ENCODE measurements at places on chromosomes 7 and 10. TPM values are rescaled to one million over a fixed set of nuclear protein-coding genes. Genes with fewer than 3 reads are reported as not detected.

GRCh38 chr10:11036424-11037011, 18.8 kb downstream of the CELF2 start:
- peak; percentile 41 for DNase-seq
- H3K4me1 ChIP-seq = peaks cover 3% of the 10 kb centered on the region
- H3K27ac ChIP-seq = no peak overlapping the region
- H3K36me3 ChIP-seq = no peaks in the 10 kb centered on the region
- H3K4me3 ChIP-seq = no peak overlapping the region

DNA sequence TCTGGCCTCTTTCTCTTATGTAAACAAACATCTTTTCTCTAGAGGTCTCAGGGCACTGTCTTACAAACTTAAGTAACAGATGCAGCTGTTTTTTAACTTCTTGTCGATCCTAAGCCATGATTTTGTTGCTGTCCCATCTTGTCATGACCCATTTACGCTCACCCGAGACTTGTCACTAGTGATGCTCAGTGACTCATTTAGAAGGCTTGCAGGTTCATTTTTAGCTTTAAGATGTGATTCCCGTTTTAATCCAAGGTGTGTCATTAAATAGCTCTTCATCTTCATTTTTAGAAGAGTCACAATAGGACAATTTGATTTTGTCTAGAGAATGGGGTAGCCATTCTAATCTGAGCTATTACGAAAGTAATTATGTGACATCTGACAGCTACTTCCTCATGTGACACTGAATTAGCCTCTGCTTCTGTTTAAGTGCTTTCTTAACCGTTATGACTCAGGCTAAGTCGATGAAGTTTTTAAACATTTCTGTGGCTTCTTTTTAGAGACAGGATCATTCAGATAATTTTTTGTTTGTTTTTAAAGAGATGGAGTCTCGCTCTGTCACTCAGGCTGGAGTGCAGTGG, 42.7 kb downstream of the SPDYE5 start:
- no peaks in the 10 kb centered on the region for H3K4me1 ChIP-seq
- no peak overlapping the region for H3K4me3 ChIP-seq
- H3K27me3 ChIP-seq = no peaks in the 10 kb centered on the region
- H3K27ac ChIP-seq = no peak overlapping the region

LIPN gene
- not detected for total RNA-seq

DNA sequence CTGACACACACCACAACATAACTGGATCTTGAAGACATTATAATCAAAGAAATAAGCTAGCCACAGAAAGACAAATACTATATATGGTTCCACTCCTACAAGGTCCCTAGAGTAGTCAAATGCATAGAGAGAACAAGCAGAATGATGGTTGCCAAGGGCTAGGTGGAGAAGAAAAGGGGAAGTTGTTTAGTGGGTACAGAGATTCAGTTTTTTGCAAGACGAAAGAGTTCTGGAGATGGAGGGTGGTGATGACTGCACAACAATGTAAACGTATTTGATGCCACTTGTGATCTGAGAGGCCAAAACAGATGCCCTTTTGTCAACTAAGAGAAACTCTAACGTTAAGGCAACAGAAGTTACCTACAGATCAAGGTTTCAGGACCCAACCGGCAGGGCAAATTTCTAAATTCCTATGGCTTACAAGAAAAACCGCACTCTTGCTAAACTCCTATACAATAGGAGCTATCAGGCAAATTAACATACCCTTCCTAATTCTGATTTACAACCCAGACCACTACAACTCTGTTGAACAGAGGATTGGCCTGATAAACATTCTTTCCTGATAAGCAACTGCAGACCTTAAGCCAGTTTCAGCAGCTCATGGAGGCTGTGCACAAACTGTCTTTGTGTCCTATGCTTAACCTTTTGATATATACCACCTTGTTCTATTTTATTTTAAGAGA, 69.0 kb downstream of the FAM107B start:
- no peak overlapping the region for H3K27ac ChIP-seq
- no peaks in the 10 kb centered on the region for H3K27me3 ChIP-seq
- H3K4me3 ChIP-seq = no peak overlapping the region

PTF1A gene
- not detected for total RNA-seq

- DNase-seq = no peak
- H3K36me3 ChIP-seq = no peaks in the 10 kb centered on the region
- no peak overlapping the region for H3K27ac ChIP-seq
- H3K4me3 ChIP-seq = no peak overlapping the region
These were observed 75.1 kb downstream of the RELN start for GRCh38 chr7:103914147-103914899.

All from ovary (tissue), 10 donors.